ENCODE measurements at places on chromosomes 3 and 15.

GRCh38 chr3:144810160-144810559 is 838.5 kb downstream of the DIPK2A start:
- DNase-seq, result no peak

DNA sequence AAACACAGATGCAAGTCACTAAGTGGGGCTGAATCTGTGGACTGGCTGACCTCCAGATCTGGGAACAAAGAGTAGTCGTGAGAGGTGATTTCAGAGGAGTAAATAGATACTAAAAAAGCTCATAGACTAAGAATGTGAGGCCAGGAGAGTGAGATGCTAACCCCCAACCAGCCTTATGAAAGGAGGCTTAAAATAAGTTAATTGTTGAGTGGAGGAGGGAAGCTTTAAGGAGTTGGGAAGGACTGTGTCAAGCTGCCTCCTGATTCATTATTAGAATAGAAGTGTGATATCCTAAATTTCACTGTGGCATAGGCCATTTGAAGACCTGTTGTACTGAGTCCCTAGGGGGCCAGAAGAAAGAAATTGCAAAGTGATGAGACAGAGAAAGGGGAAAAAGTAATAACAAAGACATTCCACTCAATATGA is 107.6 kb downstream of the RBPMS2 start:
- DNase-seq, result no peak

GRCh38 chr3:122247825-122248185 is 64.3 kb downstream of the CASR start:
- no peak for DNase-seq

DNA sequence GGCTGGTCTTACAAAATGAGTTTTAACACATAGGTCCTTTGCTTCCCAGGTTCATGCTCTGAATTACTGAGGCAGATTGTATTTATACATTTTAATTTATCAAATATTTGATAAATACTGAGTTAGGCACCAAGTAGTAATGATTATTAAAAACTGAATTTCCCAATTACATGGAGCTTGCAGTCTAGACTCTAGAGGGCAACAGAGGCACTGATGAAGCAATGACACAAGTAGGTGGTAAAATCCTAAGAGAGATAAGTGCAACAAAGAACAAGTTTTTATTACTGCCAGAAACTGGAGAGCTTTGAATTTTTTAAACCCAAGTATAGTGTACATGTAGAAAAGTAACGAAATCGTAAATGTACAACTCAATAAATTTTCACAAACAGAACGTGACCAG is 406.2 kb upstream of the RARB start:
- no peak for DNase-seq

DNA sequence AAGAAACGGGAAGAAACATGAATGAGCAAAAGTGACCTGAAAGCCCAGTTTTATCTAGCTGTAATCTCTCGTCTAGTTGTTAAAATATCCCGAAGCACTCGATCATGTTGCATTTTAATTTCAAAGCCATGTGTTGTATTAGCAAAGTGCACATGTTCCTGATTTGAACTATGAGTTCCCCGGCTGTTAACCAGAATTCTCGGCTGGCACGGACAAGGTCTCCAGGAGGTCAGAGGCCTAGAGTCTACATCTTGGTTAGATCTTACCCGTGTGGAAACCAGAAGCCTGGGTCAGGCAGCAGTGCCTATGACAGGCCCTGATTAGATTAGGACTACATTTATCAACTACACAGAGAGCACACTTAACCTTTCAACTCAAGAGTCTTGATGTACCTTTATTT is 195.8 kb downstream of the CDIN1 start:
- no peak for DNase-seq

GRCh38 chr3:195820186-195820585 is 8.5 kb upstream of the MUC4 start:
- no peak for DNase-seq

DNA sequence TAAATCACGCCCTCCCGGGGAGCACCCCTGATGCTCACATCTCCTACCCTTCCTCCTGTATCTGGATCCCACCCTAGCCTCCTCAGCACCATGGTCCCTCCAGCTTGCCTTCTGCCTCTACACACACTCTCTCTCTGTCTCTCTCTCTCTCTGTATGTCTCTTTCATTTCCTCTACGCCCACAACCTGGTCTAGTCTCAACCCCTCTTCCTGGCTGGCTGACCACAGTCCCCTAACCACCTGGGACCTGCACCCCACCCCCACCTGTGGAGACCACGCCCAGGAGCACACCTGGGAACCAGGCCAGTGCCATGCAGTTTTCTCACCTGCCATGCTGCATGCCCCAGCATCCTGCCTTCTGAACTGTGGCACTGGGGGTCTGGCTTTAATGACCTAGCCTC is 4.0 kb upstream of the CFAP100 start:
- DNase-seq, result no peak

- DNase-seq, result no peak
Measured at GRCh38 chr15:44633603-44634002, 29.9 kb downstream of the SPG11 start.

GRCh38 chr3:17802950-17803349 is 60.5 kb upstream of the TBC1D5 start:
- DNase-seq, result no peak
